ENCODE measurements at places on chromosomes 4 and X.

DNA sequence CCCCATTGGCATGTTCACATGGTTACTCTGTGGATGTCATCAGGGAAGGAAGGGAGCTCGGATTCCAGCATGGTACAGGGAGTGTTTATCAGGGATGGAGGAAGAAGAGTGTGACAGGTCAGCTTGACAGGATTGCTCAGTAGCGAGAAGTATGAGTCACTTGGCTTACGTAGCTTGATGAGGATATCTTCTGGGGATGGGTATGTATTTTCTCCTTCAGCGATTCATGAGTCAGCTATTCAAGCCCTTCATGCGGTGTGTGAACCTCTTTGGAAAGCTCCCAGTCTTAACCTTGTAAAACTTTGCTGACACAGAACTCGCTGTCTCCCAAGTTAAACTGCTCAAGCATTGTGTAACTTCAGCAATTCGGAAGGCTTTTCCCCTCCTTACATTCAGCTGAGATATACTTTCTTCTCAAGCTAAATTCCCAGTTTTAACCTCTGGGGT lies 275.4 kb downstream of the ARHGAP10 start:
- DNase-seq: no peak

DNA sequence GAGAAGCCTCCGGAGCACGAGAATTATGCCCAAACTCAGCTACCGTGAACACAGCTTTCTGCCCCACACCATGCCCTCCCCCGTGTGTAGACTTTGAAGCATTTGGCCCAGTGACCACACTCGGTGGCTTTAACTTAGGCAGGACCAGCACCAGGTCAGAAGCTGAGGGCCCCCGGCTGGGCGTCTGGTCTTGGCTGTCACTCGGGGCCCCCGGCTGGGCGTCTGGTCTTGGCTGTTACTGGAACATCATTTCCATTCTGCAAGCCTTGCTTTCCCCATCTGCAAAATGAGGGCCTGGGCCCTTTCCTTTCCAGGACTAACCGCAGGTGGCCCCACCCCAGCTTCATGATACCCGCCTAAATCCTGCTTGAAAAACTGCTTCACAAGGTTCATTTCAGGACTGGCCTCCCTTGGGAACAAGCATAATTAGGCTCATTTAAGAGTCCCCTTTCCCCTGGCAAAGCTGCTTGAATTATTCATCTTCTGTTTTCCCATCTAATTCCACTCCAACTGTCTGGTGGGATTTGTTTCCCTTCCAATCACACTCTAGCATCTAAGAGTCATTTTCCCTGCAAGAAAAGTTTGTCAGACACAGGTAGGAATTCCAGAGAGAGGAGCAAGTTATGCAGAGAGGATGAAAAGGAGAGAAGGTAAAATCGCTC lies 82.5 kb downstream of the WFS1 start:
- no peak for DNase-seq

DNA sequence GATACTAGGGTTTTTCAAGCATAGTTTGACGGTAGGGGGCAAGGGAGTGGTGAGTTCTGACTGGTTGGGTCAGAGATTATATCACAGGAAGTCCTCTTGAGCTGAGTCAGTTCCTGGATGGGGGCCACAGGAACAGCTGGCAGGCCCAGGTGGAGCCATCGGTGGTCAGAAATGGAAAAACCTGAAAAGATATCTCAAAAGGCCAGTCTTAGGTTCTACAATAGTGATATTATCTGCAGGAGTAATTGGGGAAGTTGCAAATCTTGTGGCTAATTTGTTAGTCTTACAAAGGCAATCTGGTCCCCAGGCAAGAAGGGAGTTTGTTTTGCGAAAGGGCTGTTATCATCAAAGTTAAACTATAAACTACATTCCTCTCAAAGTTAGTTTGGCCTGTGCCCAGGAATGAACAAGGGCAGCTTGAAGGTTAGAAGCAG lies 159.3 kb downstream of the PTCHD1 start:
- DNase-seq: no peak

DNA sequence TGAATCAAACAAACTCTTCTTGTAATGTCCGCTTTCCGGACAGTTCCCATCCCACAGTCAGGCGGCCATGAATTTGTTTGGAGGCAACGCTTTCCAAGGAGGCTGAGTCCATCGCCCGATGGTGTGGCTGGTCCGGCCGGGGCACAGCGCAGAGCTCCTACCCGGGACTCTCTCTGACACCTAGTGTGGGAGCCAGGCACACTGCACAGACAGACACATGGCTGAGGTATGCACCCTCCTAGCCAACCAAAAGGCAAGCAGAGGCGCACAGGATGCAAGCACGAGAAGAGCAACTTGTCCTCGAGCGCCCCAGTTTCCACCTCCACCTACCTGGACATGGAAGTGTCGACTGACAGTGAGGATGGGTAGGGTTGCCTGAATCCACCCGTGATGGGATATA lies 87.5 kb downstream of the LEF1 start:
- DNase-seq: no peak

DNA sequence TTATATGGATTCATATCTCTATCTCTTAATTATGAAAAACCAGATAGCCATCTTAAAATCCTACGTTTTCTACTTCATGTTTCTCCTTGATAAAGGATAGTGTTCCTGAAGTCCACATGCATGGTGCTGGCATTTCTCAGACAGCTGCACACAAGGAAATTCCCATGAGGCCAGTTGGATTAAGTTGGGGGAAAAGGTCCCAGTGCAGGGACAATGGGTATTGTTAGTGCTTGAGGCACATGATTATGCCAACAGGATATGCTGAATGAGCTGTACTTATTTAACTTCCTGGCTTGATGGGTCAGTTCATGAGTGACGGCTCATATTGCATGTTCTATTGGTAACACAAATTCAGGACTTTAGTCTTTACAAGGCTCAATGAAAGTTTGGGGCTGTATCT lies 913.9 kb upstream of the NDST4 start:
- no peak for DNase-seq

DNA sequence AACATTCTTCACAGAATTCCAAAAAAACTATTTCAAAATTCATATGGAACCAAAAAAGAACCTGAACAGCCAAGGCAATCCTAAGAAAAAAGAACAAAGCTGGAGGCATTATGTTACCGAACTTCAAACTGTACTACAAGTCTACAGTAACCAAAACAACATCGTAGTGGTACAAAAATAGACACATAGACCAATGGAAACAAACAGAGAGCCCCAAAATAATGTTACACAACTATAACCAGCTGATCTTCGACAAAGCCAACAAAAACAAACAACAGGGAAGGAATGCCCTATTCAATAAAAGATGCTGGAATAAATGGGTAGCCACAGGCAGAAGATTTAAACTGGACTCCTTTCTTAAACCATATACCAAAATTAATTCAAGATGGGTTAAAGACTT lies 1189.6 kb downstream of the PCDH18 start:
- no peak for DNase-seq

DNA sequence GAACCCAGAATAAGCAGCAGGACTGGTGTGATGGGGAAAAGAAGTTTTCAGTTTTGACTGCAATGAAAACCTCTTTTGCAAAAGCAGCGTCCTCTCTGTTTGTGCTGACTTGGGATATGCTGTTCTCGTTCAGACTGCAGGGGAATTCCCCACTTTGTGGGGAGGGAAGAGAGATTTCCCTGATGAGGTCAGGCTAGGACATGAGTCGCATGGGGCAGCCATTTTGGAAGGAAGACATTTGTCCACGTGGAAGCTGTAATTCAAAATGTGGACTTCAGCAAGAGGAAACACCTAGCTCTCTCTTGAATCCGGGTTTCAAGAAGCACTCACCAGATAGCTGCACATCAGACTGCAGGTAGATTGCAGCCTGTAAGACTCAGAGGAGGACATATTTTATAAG lies 39.3 kb downstream of the ING2 start:
- DNase-seq: no peak

- no peak for DNase-seq
These were observed 464.1 kb upstream of the TRAM1L1 start for GRCh38 chr4:117549524-117549923.

- no peak for DNase-seq
These were observed 40.5 kb upstream of the ZNF827 start for GRCh38 chr4:145979160-145979559.

- DNase-seq: no peak
These were observed 1.3 kb downstream of the RHOH start for GRCh38 chr4:40197879-40198689.

- DNase-seq: no peak
These were observed 3.3 kb upstream of the CXCR3 start for GRCh38 chrX:71621603-71622002.

DNA sequence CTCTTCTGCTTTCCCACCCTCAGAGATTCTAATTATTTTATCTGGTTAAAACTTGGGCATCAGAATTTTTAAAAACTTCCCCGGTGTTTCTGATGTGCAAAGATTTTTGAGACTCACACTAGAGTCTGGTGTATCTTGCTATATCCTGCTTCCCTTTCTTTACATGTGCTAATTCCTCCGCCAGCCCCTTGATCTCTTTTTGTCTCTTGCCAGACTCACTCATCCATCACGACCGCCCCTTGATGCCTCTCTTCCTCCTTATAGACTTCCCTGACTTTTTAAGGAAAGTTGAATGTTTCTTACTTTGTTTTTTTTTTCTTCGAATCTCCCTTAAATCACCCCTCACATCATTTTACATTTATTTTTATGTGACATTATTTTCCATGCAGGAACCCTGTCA lies 274.9 kb upstream of the PITX2 start:
- no peak for DNase-seq

GRCh38 chrX:22585831-22586230 lies 313.1 kb downstream of the CBLL2 start:
- DNase-seq: no peak

- no peak for DNase-seq
These were observed 7.7 kb downstream of the AMMECR1 start for GRCh38 chrX:110310000-110310790.

GRCh38 chr4:112076919-112077608 lies 68.2 kb upstream of the FAM241A start:
- DNase-seq: no peak

GRCh38 chr4:63296773-63297172 lies 1112.5 kb downstream of the TECRL start:
- no peak for DNase-seq

DNA sequence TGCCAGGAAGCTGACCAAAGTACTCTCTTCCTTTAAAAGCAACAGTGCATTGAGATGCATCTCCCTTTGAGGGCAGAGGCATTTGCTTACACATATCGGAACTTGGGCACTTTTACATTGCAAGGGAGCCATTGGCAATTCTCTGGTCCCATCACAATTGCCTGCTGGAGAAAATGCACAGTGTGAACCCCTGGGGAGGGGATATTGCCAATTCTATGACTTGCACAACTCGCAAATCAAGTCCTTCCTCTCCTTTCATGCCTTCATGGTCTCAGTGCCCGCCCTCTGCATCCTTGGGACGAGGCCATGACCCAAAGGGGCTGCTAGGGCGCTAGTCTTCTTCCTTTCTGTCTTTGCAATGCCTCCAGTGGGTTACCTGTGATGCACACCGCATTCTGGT lies 14.9 kb upstream of the PDZD4 start:
- no peak for DNase-seq

DNA sequence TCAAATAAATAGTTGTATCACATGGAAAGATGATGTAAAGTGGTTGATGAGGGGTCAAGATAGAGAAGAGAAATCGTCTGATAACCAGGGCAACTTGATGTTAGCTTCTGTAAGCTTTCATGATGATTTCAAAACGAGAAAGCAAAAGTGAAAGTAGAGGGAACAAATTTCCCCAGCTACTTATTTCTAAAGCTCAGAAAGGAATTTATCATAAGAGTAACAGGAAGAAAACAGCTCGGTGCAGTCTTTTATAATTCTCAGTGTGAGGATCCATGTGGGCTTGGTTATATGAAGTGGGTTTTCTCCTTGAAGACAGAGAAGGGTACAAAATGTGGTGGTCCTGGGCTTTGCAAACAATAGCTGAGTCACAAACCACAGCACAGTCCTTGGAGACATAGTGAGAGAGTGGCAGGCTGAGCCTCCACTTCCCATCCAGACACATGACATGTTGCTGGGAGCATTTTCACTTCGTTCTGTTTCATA lies 32.1 kb upstream of the GLRA2 start:
- DNase-seq: no peak

GRCh38 chr4:109811707-109812106 lies 3.9 kb upstream of the GAR1 start:
- DNase-seq: no peak

DNA sequence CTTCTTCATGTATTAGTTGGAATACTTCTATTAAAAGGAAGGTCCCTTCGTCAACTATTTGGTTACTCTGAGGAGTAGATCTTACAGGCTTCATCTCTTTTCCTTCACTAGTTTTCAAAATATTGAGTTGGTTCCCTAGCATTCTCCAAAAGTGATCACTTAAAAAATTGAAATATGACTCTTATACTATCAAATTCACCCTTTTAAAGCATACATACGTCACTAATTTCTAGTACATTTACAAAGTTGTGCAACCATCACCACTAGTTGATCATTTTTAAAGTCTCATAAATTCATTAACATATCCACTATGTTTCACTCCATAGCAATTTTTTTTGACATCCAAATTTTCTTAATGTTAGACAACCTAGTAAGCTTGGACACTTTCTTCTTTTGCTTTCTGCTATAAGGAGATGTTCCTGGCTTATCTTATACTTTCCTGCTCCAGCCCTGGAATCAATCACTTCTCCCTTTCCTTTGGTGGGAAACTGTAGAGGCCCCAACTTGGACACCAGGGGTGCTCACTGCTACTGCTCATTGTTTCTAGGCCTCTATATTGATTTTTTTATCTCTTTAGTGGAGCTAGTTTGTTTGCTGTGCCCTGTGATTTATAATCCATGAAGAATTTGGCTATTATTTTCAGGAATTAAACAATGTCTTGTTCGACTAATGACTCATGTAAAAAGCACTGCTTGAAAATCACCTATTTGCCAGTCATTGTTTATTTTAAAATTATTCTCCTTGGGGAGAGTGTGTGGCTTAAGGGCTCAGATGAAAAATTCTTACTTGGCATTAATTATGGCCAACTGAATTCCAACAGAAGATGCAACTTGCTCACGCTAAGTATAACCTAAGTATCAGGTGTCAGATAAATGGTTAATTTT lies 4.0 kb upstream of the ZFX start:
- no peak for DNase-seq

- no peak for DNase-seq
These were observed 78.0 kb downstream of the PRDM5 start for GRCh38 chr4:120844528-120844921.

GRCh38 chr4:163673848-163674697 lies 179.6 kb downstream of the TMA16 start:
- no peak for DNase-seq

GRCh38 chr4:57219431-57219830 lies 109.2 kb upstream of the IGFBP7 start:
- DNase-seq: no peak

GRCh38 chr4:3066836-3067400 lies 7.4 kb downstream of the HTT-AS start:
- DNase-seq: no peak

All from NCI-H748 treated with DMSO at 0.1 percent for 48 hours (cell line).